ENCODE measurements at places on chromosomes 3 and 15. TPM values are rescaled to one million over a fixed set of nuclear protein-coding genes. Genes with fewer than 3 reads are reported as not detected.

LINGO1 gene
- polyA plus RNA-seq: not detected

TIMP4 gene
- not detected for polyA plus RNA-seq

TGFBR2 gene
- 133 TPM for polyA plus RNA-seq

FBXW12 gene
- polyA plus RNA-seq: not detected

HTR3E gene
- not detected for polyA plus RNA-seq

TICRR gene
- polyA plus RNA-seq: not detected

ZBTB47 gene
- not detected for polyA plus RNA-seq

SPTSSB gene
- not detected for polyA plus RNA-seq

TXNRD3 gene
- 0.39 TPM for polyA plus RNA-seq
